ENCODE measurements at places on chromosomes 1 and 21.

DNA sequence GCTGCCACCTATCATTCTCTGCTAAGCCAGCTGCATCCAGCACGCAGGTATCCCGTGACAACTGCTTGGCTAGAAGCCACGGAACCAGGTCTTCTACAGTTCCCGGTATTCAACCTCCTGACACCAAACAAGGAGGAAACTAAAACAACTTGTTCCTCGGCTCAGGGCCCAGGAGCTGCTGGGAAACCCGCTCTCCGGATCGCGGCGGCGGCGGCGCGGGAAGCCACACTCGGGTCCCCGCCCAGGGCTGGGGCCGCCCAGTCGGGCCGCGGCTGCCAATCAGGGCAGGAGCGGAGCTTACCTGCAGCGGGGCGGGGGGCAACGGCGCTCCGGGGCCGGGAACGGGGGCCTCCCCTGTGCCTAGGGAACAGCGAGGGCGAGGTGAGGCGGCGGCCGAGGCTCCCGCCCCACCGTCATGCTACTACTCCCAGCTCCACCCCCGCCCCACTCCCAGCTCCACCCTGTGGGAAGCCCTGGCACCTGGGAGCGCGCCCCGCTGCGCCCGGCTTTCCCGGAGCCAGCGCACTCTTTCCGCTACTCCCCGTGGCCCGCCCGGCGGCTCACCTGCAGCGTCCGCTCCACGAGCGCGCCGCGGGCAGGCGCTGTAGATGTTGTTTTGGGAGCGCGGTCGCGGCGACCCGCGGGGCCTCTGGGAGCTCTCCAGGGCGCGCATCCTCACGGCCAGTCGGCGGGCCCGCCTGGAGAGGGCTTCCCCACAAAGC, 12.1 kb downstream of the IL24 start:
- no peak for DNase-seq

DNA sequence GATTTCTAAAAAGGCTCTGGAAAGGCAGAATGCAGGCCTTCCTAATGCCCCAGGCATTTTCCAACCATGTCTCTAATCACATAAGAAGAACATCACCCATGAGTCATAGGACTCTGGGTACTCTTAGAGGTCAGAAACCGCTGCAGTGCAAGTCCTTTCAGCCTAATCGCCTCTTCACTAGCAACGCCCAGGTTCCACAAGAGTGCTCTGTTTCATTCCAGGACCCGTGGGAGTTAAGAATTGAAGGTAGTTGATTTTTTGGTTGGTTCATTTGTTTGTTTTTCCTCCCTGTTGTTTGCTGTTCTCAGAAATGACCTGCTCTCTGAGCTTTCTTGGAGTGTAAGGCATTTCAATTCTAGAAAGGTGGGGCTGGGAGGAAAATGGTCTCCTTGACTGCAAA, 123.2 kb downstream of the NR5A2 start:
- DNase-seq: no peak

DNA sequence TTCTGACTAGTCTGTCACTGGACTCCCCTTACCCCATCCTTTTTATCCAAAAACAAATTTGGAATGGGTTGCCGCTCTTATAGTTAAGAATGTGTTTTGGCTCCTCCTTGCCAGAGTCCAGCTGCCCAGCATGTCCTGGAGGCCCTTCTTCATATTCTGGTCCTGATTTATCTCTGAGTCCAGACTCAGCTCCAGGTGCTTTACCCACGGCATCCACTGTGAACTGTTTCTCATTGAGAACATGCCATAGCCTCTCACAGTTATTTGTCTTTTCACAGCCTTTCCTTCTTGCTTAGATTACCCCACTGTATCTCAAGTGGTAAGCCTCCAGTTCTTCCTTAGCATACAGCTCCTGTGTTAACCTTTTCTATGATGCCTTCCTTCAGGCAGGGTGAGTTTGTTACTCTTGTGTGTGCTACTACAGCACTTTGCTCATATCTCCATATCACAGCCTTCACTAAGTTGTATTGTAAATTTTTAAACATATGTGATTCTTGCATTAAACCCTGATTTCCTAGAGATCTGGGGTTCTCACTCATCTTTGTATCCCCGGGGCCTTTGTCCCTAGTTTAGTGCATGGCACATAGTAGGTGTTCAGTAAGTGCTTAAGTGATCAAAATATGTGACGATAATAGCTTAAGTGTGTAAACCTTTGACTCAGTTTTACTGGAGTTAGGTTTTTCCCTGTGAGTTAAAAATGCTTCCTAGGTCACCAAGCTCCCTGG, 116.0 kb downstream of the OSBPL9 start:
- no peak for DNase-seq

DNA sequence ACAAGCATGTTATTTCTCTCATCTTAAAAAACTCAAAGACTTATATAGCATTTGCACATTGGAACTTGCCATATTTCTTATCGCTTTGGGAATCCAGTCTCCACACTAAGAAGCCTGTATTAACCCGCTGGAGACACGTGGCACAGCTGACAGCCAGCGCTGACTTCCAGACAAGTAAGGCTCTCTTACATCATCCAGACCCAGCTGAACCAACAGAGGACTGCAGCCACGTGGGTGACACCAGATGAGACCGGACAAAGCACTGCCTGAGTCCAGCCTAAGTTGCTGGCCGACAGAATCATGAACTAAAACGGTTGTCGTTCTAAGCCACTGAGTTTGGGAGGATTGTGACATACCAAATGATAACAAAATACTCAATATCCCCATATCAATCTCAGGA, 6.3 kb upstream of the CD247 start:
- DNase-seq: no peak

- DNase-seq: no peak
These were observed 121.0 kb downstream of the TNR start for GRCh38 chr1:175622362-175622761.

DNA sequence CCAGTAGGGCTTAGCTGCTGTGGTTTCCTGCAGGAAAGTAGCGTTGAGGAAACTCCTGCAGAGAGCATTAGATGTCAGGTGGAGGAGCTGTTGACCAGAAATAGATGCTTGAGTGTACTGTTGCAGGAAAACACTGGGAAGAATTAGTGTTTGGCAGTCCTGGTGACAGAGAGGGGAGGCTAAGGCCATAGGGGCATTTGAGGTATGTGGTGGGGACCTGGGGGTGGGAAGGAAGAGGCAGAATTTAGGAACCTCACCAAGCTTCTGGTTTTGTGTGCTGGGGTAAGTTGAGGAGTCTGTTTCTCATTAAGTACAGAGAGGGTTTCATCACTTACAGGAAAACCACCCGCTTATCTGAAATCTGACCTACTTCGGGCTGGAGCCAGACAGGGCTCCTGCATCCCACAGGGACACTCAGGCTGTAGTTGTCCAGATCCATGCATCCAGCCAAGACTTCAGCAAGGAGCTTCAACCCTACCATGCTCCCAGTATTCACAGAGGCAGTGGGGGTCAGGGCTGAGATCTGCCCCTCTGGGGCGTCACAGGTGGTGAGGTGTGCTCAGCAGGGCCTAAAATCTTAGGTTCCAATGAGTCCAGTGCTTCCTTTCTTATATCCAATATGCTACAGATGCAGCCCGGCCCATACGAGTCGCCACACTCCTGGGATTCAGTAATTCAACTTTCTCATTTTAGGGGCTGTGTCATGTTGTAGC, 15.1 kb downstream of the SH2D2A start:
- DNase-seq: no peak

GRCh38 chr1:209570743-209571142, 12.8 kb upstream of the CAMK1G start:
- DNase-seq: no peak

- DNase-seq: no peak
These were observed 350.5 kb upstream of the PRMT6 start for GRCh38 chr1:106705971-106706370.

- DNase-seq: no peak
These were observed 3.4 kb downstream of the MEF2D start for GRCh38 chr1:156497078-156497742.

GRCh38 chr1:165375623-165376022, 19.1 kb upstream of the LMX1A start:
- DNase-seq: no peak

DNA sequence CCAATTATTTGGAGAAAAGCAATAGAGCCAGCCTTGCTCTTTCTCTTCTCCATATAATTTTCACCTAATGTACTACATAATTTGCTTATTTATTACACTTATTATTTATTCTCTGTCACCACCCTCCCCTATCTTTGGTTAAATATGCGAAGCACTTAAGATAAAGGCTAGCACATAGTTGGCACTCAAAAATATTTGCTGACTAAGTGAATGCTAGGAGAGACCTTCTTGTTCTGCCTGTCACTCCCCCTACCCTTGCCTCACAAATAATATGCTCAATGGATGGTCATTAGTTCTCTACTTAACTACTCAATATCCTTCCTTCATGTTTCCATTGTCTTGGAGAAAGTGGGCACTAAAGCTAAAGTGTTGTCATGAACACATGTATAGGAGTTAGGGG, 139.7 kb upstream of the ZC3H11B start:
- no peak for DNase-seq

- DNase-seq: no peak
These were observed 11.9 kb downstream of the GBP5 start for GRCh38 chr1:89260566-89261255.

GRCh38 chr1:242004751-242005495, 6.0 kb upstream of the MAP1LC3C start:
- DNase-seq: no peak

- DNase-seq: no peak
These were observed 161.9 kb upstream of the UBE2U start for GRCh38 chr1:64041371-64042131.

- no peak for DNase-seq
These were observed 49.8 kb downstream of the GIPC2 start for GRCh38 chr1:78095593-78095992.

- DNase-seq: no peak
These were observed 53.0 kb downstream of the UMODL1 start for GRCh38 chr21:42124081-42124480.

- DNase-seq: no peak
These were observed 19.4 kb downstream of the NEK7 start for GRCh38 chr1:198176179-198176578.

DNA sequence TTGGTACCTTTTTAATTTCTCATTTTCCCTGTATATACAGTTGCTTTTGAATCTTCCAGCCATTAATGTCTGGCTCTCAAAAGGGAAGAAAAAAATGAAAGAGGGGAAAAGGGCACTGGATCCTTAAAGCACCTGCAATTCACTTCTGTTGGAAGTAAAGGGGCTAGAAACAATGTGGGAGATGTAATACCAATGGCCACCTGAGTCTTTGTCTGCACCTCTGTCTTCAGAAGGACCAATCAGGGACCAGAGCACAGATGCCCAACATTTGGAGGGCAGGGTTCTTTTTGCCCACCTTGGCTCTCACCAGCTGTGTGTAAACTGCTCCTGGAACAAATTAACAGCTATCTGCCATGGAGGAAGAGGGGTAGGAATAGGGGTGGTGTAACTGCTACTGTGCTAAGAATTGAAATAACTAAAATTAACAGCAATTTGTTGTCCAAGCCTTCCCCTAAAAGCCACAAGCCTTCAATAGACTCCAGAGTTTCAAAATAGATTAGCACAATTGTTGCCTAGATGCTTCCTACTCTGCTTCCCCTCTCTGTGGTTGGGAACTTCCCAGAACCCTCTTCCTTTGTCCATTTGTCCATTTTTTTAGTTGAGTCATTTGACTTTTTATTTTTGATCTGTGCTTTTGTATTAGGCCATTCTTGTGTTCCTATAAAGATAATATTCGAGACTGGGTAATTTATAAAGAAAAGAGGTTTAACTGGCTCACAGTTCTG, 11.5 kb upstream of the LRRC8B start:
- DNase-seq: no peak

DNA sequence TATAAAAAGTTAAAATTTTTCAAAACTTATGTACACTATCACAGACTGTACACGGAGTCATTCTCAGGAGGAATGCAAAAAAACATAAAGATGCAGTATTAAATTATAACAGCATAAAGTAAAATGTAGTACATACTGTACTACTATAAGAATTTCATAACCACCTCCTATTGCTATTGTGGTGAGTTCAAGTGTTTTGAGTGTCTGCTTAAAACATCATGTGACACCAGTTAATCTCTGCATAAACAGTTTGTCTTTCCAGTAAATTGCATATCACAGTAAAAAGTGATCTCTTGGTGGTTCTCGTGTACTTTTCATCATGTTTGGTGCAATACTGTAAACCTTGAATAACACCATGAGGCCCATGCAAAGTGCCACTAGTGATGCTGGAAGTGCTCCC, 45.2 kb downstream of the SDCCAG8 start:
- no peak for DNase-seq

DNA sequence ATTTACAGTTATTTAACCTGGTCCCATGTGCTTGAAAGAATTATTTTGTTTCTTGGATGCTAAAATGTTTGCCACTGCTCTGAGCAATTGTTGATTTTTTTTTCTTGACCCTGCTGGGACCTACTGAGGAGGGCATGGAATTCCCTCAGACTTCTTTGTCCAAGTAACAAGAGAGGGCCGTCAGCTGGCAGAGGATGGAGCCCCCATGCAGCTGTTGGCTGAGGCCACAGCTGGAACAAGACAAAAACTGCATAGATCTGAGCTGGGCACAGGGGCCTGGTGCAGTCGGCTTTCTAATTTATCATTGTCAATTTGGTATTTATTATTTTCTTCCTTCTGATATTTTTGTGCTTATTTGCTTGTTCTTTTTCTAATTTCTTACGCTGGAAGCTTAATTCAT, 39.6 kb upstream of the ABCG1 start:
- no peak for DNase-seq

DNA sequence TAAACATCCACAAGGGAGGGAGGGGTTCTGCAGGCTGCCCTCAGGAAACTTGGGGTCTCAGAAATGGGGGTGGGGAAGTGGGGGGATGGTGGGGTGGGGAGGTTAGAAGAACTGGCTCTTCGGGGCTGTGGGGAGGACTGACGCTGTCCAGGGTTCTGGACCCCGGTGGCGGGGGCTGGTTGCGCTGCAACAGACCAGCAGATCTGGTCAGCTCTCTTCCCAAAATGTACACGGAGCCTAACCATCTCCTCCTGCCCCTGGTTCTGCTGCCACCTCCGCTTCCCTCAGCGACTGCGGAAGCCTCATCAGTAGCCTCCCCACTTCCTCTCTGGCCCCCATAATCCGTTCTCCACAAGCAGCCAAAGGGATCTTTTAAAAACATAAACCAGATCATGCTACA, 29.3 kb upstream of the C1QA start:
- no peak for DNase-seq

GRCh38 chr1:58619286-58620054, 42.4 kb upstream of the TACSTD2 start:
- no peak for DNase-seq
